ENCODE measurements at places on chromosomes 3 and 15. TPM values are rescaled to one million over a fixed set of nuclear protein-coding genes. Genes with fewer than 3 reads are reported as not detected.

GABRB3 gene
- total RNA-seq: not detected

GOLGA8M gene
- 7.7 TPM for total RNA-seq

DRD3 gene
- total RNA-seq: 0.30 TPM

NR1I2 gene
- 0.33 TPM for total RNA-seq

COL6A5 gene
- total RNA-seq: not detected

HTR3E gene
- total RNA-seq: not detected

CFAP100 gene
- total RNA-seq: not detected

KBTBD13 gene
- not detected for total RNA-seq

SLC27A2 gene
- total RNA-seq: 8.8 TPM

DNA sequence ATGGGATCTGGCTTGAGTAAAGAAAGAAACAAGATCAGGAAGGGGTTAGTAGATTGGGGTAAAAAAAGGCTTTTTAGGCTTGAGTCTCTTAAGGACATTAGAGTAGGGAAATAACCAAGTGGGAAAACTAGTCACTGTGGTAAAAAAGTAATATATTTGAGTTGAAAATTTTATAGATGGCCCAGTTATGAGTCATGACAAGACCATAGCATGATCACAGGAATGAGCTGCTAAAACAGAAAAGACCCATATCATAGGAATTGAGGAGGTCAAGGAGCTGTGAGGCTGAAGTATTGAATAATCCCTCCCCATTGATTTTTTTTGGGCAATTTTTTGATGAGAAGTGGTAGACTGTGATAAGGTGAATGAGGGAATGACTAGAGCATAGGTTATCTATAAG is 69.2 kb upstream of the TBC1D5 start:
- H3K36me3 ChIP-seq: peaks cover 2% of the 10 kb centered on the region
- no peak for DNase-seq

- H3K27ac ChIP-seq: no peak overlapping the region
- peaks cover 45% of the 10 kb centered on the region for H3K27me3 ChIP-seq
- DNase-seq: peak; percentile 41
- H3K4me1 ChIP-seq: peaks cover 23% of the 10 kb centered on the region
These were observed 23.3 kb upstream of the C15orf39 start for GRCh38 chr15:75178171-75178937.

GRCh38 chr15:88021601-88022000 is 234.9 kb downstream of the NTRK3 start:
- H3K27ac ChIP-seq: no peak overlapping the region
- H3K36me3 ChIP-seq: no peaks in the 10 kb centered on the region
- no peak for DNase-seq
- no peaks in the 10 kb centered on the region for H3K27me3 ChIP-seq
- H3K4me3 ChIP-seq: no peak overlapping the region
- no peaks in the 10 kb centered on the region for H3K4me1 ChIP-seq

DNA sequence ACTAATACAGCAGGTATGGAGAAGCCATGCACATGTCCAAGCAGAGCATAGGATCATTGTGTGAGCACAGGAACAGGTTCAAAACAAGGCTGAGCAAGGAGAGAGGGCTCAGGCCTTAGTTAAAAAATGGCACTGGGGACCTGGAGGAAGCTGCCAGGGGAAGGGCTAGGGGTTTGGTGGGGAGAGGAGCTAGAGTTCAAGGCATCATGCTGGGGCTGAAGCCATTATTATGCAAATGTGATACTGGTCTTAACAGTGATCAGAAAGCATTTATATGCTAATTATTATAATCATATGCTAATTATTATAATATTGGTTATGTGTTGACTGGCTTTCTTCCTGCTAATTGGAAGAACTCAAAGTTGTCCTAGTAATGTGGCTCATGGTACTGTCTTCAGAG is 546.0 kb upstream of the CFAP20DC start:
- no peaks in the 10 kb centered on the region for H3K4me1 ChIP-seq
- H3K36me3 ChIP-seq: no peaks in the 10 kb centered on the region
- no peak overlapping the region for H3K4me3 ChIP-seq
- DNase-seq: no peak
- H3K27ac ChIP-seq: no peak overlapping the region
- H3K27me3 ChIP-seq: peaks cover 7% of the 10 kb centered on the region

- no peaks in the 10 kb centered on the region for H3K4me1 ChIP-seq
- H3K36me3 ChIP-seq: no peaks in the 10 kb centered on the region
- no peak overlapping the region for H3K4me3 ChIP-seq
- H3K27me3 ChIP-seq: peaks cover 27% of the 10 kb centered on the region
- no peak for DNase-seq
- H3K27ac ChIP-seq: no peak overlapping the region
These were observed 781.2 kb upstream of the NR2F2 start for GRCh38 chr15:95549168-95549738.

GRCh38 chr3:96182756-96183155 is 631.6 kb upstream of the EPHA6 start:
- no peak overlapping the region for H3K4me3 ChIP-seq
- H3K27ac ChIP-seq: no peak overlapping the region
- H3K27me3 ChIP-seq: no peaks in the 10 kb centered on the region
- H3K36me3 ChIP-seq: no peaks in the 10 kb centered on the region
- no peak for DNase-seq

GRCh38 chr3:62246094-62246493 is 127.3 kb downstream of the FEZF2 start:
- no peak for DNase-seq
- H3K27me3 ChIP-seq: peaks cover 5% of the 10 kb centered on the region
- no peaks in the 10 kb centered on the region for H3K36me3 ChIP-seq
- H3K4me3 ChIP-seq: no peak overlapping the region

DNA sequence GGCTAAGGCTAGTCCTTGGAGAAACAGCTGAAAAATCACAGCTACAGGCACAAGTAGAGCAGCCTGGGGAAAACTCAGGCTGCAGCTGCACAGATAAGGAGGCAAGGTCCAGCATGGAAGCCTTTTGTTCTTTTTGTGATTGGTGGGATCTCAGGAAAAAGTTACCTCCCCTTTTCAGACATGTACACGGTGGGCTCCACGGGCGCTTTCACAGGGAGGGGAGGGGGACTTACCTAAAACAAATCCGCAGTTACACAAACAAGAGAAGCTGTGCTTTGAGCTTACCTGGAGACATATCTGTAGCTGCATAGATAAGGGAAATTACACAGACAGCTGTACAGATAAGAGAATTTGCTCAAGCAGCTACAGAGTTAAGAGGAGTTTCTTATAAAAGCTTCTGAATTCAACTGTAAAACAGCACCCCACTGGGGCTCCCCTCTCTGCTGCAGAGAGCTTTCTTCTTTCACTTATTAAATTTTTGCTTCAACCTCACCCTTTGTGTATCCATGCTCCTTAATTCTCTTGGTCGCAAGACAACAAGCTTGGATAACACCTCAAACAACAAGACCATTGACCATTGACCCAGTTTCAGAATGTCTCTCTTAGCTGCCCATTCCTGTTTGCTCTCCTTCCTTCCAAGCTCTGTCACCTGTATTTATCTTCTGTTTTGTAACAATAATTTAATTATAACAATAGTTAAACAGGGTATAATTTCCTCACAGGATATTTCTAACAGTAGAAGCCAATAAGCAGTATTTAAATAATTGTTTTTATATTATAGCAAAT is 10.9 kb upstream of the CD200 start:
- H3K27ac ChIP-seq: no peak overlapping the region
- H3K4me3 ChIP-seq: no peak overlapping the region
- H3K4me1 ChIP-seq: peaks cover 5% of the 10 kb centered on the region
- H3K36me3 ChIP-seq: peaks cover 2% of the 10 kb centered on the region

DNA sequence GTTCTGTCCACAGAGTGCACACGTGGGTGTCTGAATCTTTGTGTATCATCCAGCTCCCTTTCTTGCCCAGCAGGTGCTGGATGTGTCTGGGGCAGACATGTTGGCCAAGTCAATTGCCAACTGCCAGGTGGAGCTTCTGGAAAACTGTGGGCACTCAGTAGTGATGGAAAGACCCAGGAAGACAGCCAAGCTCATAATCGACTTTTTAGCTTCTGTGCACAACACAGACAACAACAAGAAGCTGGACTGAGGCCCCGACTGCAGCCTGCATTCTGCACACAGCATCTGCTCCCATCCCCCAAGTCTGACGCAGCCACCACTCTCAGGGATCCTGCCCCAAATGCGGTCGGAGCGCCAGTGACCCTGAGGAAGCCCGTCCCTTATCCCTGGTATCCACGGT is 12.5 kb upstream of the RPP14 start:
- peaks cover 6% of the 10 kb centered on the region for H3K27me3 ChIP-seq
- H3K4me1 ChIP-seq: no peaks in the 10 kb centered on the region
- H3K27ac ChIP-seq: no peak overlapping the region
- H3K36me3 ChIP-seq: no peaks in the 10 kb centered on the region
- no peak overlapping the region for H3K4me3 ChIP-seq

GRCh38 chr3:72380193-72380592 is 468.1 kb downstream of the SHQ1 start:
- H3K36me3 ChIP-seq: peaks cover 16% of the 10 kb centered on the region
- no peaks in the 10 kb centered on the region for H3K27me3 ChIP-seq
- H3K4me3 ChIP-seq: no peak overlapping the region
- no peak for DNase-seq
- peaks cover 27% of the 10 kb centered on the region for H3K4me1 ChIP-seq

GRCh38 chr3:113275258-113275556 is 63.9 kb downstream of the BOC start:
- H3K27me3 ChIP-seq: peaks cover 5% of the 10 kb centered on the region
- H3K27ac ChIP-seq: no peak overlapping the region
- no peak for DNase-seq
- peaks cover 10% of the 10 kb centered on the region for H3K4me1 ChIP-seq
- no peak overlapping the region for H3K4me3 ChIP-seq

- DNase-seq: no peak
- no peak overlapping the region for H3K27ac ChIP-seq
- H3K36me3 ChIP-seq: no peaks in the 10 kb centered on the region
- H3K4me1 ChIP-seq: no peaks in the 10 kb centered on the region
These were observed 35.1 kb downstream of the DNAH1 start for GRCh38 chr3:52350981-52351761.

DNA sequence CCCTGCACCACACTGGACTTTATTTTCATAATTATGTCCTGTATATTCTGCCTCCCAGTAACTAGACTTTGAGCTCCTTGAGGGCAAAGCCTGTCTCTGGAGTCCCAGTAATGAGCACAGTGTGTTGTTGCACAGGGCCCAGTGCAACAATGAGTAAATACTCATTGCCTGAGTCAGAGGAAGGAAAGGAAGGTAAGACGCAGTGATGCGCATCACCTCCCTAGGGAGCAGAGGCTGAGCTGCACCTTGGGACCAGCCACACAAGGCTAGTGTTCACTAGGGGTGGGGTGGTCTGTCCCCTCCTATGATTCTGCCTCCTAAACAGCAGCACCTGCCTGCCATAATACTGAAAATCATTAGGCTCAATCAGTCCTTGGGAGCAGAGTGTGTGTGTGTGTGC is 86.6 kb upstream of the ADAMTSL3 start:
- no peaks in the 10 kb centered on the region for H3K36me3 ChIP-seq
- H3K4me3 ChIP-seq: no peak overlapping the region
- H3K27me3 ChIP-seq: peaks cover 2% of the 10 kb centered on the region
- no peak for DNase-seq
- H3K4me1 ChIP-seq: no peaks in the 10 kb centered on the region

DNA sequence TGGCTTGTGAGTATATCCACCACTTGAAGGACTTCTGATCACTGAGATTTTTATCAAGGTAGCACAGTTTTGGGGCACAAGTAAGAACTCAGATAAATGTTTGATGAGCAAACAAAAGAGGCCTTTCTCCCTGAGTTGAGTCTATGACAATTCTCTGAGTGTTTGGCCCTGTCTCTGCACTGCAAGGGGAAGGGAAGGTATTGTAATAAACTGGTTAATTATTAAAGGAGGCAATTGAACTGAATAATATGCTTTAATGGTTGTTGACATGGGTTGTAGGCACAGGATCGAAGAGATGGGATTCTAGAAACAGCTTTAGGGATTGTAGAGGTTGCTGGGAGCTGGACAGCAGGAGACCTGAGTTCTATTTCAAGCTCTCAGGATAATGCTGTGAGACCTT is 95.0 kb upstream of the MRPL3 start:
- H3K27ac ChIP-seq: no peak overlapping the region
- H3K4me3 ChIP-seq: no peak overlapping the region

- no peaks in the 10 kb centered on the region for H3K27me3 ChIP-seq
- no peak overlapping the region for H3K4me3 ChIP-seq
- H3K4me1 ChIP-seq: no peaks in the 10 kb centered on the region
- no peak for DNase-seq
- H3K36me3 ChIP-seq: no peaks in the 10 kb centered on the region
These were observed 14.0 kb downstream of the MITF start for GRCh38 chr3:69753179-69753775.

DNA sequence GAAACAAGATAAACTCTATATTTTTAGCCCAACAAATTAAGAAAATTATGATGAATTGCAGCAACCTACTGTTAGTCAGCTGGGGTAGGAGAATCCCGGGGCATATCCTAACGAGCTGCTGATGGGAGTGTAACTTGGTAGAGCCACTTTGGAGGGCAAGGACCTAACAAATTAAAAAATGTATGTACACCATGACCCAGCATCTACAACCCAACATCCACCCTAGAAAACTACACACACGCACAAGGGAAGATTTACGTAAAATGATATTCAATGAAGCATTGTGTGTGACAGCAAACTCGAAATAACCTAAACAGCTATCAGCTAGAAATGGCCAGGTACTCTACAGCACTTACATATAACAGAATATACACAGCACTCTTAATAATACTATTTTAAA is 1.9 kb downstream of the BCL2A1 start:
- DNase-seq: no peak
- peak overlapping the region; percentile 93 for H3K4me3 ChIP-seq

DNA sequence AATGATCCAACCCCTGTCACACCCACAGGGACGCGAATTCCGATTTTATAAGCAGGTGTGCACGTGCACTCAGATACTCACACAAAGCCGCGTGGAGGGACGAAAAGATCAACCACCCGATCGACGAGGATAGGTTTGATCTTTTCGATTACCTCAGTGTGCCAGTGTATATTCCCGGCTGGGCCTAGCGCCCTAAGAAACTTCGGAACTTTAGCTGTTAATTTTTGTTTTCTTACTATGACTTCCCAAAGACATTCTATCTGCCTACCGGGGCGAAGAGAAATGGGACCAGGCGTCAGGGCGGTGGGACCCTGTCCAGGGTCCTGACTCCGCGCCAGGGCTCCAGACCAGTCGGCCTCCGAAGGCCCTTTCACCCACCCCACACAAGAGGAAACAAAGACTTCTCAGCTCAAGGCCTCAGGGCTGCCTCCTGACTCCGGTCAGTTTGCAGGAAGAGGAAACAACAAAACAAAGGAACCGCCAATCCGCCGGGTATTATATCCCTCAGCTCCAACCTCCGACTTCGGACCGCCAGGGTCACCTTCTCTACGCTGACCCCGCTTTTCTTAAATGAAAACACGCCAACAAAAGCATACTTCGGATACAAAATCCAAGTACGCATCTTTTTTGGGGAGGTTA is 6.8 kb downstream of the ONECUT1 start:
- peaks cover 15% of the 10 kb centered on the region for H3K4me1 ChIP-seq
- DNase-seq: no peak
- peaks cover 79% of the 10 kb centered on the region for H3K27me3 ChIP-seq
- H3K4me3 ChIP-seq: no peak overlapping the region
- no peaks in the 10 kb centered on the region for H3K36me3 ChIP-seq

DNA sequence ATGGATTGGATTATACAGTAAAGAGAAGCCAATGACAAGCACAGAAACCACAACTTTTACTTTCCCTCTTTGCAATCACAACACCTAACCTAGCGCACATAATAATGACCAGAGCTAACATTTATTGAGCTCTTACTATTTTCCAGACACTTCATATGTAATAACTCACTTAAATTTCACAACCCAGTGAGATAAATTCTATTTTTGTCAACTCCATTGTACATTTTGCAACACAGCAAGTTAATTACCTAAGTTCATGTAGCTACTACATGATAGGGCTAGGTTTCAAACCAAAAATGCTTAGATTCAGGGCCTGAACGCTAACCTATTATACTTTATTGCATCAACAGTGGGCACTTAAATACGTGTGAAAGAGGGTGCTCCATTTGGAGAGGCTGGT is 89.5 kb downstream of the GADL1 start:
- H3K4me1 ChIP-seq: no peaks in the 10 kb centered on the region
- no peaks in the 10 kb centered on the region for H3K27me3 ChIP-seq
- no peak for DNase-seq
- H3K27ac ChIP-seq: no peak overlapping the region

All from activated naive CD8-positive, alpha-beta T cell treated with anti-CD3 and anti-CD28 coated beads, Interleukin-2, amount 10 ng/mL, durations not matched to agents 7 days and 5 days (primary cell).